Thymus (tissue), 14 donors: ENCODE measurements at places on chromosomes 13 and 19.

GRCh38 chr13:102944821-102945220 is 99.0 kb downstream of the ERCC5 start:
- H3K27me3 ChIP-seq: no peaks in the 10 kb centered on the region
- H3K4me1 ChIP-seq: no peaks in the 10 kb centered on the region
- H3K27ac ChIP-seq: no peak overlapping the region
- H3K4me3 ChIP-seq: no peak overlapping the region

- no peak overlapping the region for H3K4me3 ChIP-seq
- H3K27me3 ChIP-seq: no peaks in the 10 kb centered on the region
- H3K4me1 ChIP-seq: no peaks in the 10 kb centered on the region
- H3K36me3 ChIP-seq: no peaks in the 10 kb centered on the region
- DNase-seq: no peak
Measured at GRCh38 chr13:59425211-59425741, 738.5 kb downstream of the DIAPH3 start.

DNA sequence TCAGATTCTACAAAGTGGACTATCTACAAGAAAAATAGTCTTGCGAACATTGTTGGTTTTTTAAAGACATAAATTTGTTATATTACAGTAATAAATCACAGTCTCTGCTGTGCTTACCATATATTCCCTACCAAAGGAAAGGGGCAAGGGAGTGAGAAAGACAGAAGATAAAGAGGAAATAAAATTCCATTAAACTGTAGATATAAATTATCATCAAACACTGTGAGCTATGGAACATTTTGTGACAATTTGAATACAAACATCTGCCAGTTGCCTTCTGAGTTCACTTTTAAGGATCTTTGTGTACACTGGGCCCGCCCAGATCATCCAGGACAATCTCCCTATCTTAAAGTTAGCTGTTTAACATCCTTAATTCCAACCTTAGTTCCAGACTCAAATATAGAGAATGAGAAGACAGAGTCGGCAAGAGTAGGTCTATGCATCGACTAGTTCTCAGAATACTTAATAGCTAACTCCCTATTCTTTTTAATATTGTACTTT is 122.8 kb downstream of the NUFIP1 start:
- no peak overlapping the region for H3K27ac ChIP-seq
- no peak for DNase-seq
- no peaks in the 10 kb centered on the region for H3K27me3 ChIP-seq
- no peaks in the 10 kb centered on the region for H3K4me1 ChIP-seq
- no peak overlapping the region for H3K4me3 ChIP-seq
- H3K36me3 ChIP-seq: no peaks in the 10 kb centered on the region

DNA sequence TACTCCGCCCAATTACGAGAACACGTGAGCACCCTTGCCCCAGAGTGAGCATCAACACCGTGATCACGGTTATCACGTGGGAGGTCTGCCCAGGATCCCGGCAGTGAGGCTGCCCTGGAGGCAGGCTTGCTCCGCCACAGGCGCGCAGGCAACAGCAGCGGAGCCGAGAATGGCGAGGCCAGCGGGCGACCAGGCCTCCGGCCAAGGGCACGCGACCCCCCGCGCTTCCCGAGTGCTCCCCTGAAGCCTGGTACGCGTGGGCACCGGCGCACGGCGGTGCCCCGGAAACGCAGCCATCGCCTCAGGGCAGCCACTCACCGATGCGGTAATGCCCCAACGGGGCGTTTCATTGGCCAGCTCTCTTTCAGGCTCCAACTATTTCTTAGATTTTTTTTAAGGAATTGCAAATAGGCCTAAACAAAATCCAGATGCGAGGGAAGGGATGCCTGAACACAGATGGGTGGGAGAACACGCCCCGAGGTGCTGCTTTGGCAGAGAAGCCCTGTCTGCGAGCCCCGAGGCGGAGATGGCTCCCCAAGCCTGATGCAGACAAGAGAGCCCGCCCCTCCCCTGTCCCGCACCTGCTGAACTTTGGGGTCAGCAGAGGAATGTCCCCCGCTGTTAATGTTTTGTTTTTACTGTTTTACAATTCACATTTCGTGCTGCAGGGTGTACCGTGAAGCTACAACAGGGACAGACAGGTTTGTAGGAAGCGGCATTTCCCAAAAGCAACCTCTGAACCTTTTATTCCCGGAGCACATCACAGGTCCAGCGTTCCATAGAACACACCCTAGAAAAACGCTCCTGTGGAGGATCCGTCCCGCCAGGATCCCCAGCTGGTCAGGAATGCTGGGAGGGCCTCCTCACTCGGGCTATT is 132.7 kb downstream of the ZDHHC20 start:
- no peak for DNase-seq
- H3K4me3 ChIP-seq: peak overlapping the region; percentile 43
- no peaks in the 10 kb centered on the region for H3K4me1 ChIP-seq
- no peaks in the 10 kb centered on the region for H3K36me3 ChIP-seq

GRCh38 chr13:79479882-79480281 is 1.1 kb upstream of the NDFIP2 start:
- no peak overlapping the region for H3K27ac ChIP-seq
- DNase-seq: no peak
- no peak overlapping the region for H3K4me3 ChIP-seq
- H3K4me1 ChIP-seq: peaks cover 4% of the 10 kb centered on the region
- H3K27me3 ChIP-seq: peaks cover 15% of the 10 kb centered on the region
- no peaks in the 10 kb centered on the region for H3K36me3 ChIP-seq

DNA sequence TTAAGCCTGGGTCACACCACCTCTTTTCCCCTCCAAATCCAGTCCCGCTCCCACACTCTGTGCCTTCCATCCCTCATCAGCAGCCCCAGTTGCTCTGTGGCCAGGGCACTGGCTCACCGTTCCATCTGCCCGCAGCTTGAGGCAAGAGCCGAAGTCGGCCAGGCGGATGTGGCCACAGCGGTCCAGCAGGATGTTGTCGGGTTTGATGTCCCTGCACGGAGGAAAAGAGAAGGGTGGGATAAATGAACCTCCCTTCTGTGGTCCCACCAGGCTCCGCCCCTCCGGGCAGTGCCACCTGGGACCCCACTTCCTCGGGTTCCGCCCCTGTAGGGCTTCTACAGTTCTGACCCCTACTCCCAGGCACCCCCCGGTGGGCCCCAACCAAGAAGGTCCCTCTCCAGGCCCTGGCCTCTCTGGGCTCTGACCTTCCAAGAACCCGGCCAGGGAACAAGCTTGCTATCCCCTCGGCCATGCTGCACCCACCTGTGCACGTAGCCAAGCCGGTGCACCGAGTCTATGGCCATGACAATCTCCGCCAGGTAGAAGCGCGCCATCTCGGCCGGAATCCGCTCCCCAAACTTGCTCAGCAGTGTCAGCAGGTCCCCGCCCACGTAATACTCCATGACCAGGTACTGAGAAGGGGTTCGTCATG is 4.2 kb downstream of the DMPK start:
- DNase-seq: no peak
- peaks cover 15% of the 10 kb centered on the region for H3K36me3 ChIP-seq
- no peak overlapping the region for H3K27ac ChIP-seq
- H3K4me1 ChIP-seq: peaks cover 21% of the 10 kb centered on the region
- H3K27me3 ChIP-seq: peaks cover 52% of the 10 kb centered on the region
- H3K4me3 ChIP-seq: no peak overlapping the region

DNA sequence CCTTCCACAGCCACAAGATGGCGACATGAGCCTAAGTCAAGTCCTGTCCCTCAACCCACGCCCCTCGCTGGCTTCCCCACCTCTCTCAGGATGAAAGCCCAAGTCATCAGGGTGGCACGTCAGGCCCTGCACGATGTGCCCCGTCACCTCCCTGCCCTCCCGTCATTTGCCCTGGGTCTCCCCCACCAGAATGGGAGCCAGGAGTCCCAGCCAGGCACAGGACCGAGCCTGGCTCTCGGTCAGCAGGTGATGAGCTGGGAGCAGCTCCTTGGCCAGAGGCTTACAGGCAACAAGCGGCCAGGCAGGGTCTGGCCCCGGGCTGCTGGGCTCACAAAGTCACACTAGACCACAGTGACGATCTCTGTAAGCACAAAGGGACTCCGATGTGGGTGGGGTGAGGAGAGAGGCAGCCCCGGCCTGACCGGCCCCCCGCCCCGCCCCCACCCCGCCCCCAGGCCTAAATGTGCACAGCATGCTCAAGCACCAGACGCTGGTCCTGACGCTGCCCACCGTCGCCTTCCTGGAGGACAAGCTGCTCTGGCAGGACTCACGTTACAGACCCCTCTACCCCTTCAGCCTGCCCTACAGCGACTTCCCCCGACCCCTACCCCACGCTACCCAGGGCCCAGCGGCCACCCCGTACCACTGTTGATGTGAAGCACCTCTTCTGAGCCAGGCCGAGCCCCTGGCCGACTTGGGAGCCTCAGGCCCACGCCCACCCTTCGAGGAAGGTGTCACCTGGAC is 7.3 kb downstream of the MRPL4 start:
- DNase-seq: peak; percentile 91
- H3K27me3 ChIP-seq: no peaks in the 10 kb centered on the region
- H3K4me1 ChIP-seq: no peaks in the 10 kb centered on the region
- H3K27ac ChIP-seq: no peak overlapping the region
- H3K36me3 ChIP-seq: peaks cover 40% of the 10 kb centered on the region

DNA sequence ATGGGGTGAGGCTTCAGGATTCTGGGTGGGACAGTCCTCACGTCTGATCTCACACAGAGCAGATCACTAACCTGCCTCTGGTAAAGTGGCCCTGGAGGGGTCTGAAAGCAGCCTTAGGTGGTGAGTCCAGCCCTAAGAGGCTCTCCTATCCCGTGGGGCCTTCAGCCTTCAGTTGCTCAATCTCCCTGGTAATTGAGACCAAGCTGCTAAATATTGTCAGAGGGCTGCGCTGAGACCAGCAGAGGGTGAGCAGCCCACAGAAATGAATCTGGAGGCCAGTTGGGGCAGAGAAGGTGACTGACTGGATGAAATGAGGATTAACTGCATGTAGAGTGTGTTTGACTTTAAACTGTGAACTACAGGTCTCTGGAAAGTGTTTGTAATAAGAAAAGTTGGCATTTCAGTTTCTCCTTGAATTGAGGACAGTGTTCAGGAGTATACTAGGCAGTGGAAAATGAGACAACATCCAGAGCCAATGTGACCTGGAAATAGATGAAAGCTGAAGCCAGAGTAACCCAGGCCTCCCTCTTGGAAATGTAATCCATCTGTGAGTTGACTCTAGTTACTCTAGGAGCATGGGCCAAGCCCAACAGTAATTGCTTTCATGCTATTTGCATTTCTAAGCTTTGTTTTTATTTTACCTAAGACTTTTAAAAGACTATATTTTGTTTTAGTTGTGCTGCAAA is 14.3 kb upstream of the HSPH1 start:
- no peak for DNase-seq
- no peaks in the 10 kb centered on the region for H3K4me1 ChIP-seq
- no peak overlapping the region for H3K4me3 ChIP-seq
- H3K27me3 ChIP-seq: no peaks in the 10 kb centered on the region
- peak overlapping the region; percentile 47 for H3K27ac ChIP-seq
- no peaks in the 10 kb centered on the region for H3K36me3 ChIP-seq

- H3K27me3 ChIP-seq: no peaks in the 10 kb centered on the region
- no peak overlapping the region for H3K4me3 ChIP-seq
- H3K4me1 ChIP-seq: no peaks in the 10 kb centered on the region
Measured at GRCh38 chr13:66585669-66586203, 644.4 kb downstream of the PCDH9 start.

- no peaks in the 10 kb centered on the region for H3K36me3 ChIP-seq
- no peaks in the 10 kb centered on the region for H3K27me3 ChIP-seq
- H3K4me3 ChIP-seq: no peak overlapping the region
- H3K4me1 ChIP-seq: no peaks in the 10 kb centered on the region
Measured at GRCh38 chr13:21949818-21950429, 279.1 kb downstream of the FGF9 start.

DNA sequence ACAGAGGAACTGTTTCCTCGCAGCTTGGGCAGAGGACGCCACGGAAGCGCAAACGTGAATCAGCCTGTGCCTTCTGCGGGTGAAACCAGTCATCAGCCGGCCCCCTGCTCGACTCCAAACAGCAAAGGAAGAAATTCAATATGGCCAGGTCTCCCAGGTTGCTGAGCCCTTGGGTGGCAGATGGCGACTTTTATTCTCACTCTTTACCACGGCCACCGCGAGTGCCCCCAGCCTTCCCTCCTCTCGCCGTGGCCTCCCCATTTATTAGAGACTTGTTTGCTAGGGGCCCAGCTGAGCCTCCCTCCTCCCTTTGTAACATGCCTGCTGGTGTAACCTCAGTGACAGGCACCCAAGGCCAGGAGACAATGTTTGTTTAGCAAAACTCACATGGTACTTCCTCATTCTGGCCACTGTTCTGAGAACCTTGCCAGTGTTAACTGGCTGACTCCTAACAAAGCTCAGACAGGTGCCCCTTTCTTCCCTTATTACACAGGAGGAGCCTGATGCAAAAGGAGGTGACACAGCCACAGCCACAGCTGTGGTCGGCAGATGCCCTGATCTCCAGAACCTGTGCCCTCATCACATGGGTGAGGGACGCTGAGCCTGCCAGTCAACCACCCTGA is 5.8 kb downstream of the RAB20 start:
- DNase-seq: no peak
- H3K27me3 ChIP-seq: peaks cover 7% of the 10 kb centered on the region
- no peak overlapping the region for H3K27ac ChIP-seq
- H3K4me3 ChIP-seq: no peak overlapping the region

DNA sequence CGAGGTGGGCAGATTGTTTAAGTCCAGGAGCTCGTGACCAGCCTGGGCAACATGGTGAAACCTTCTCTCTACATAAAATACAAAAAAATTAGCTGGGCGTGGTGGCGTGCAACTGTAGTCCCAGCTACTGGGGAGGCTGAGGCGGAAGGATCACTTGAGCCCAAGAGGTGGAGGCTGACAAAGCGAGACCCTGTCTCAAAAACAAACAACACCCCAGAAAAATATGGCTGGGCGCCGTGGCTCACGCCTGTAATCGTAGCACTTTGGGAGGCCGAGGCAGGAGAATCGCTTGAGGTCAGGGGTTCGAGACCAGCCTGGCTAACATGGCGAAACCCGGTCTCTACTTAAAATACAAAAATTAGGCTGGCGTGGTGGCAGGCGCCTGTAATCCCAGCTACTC is 3.4 kb upstream of the HNRNPL start:
- H3K27ac ChIP-seq: no peak overlapping the region
- no peaks in the 10 kb centered on the region for H3K36me3 ChIP-seq
- no peak for DNase-seq
- H3K27me3 ChIP-seq: peaks cover 4% of the 10 kb centered on the region
- no peak overlapping the region for H3K4me3 ChIP-seq
- H3K4me1 ChIP-seq: peaks cover 21% of the 10 kb centered on the region

DNA sequence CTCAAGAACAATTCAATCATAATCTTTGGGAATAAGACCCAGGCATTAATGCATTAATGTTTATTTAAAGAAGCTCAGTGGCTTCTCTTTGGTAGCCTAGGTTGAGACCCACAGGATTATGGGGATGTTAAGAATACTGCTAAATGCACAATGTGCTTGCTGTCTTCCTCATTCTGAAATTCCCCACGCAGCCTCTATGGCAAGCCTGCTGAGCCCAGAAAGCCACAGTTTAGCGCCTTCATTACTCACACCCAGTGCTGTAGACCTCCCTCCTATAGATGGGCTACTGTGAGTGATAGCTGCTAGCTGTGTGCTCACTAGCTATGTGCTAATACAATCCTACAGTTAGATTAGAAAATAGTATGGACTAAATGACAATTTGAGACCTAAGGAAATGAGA is 90.6 kb downstream of the TNFSF13B start:
- H3K27me3 ChIP-seq: no peaks in the 10 kb centered on the region
- H3K4me1 ChIP-seq: no peaks in the 10 kb centered on the region
- no peaks in the 10 kb centered on the region for H3K36me3 ChIP-seq
- DNase-seq: no peak
- no peak overlapping the region for H3K4me3 ChIP-seq
